ENCODE measurements at places on chromosomes 1 and 21. TPM values are rescaled to one million over a fixed set of nuclear protein-coding genes. Genes with fewer than 3 reads are reported as not detected.

DNA sequence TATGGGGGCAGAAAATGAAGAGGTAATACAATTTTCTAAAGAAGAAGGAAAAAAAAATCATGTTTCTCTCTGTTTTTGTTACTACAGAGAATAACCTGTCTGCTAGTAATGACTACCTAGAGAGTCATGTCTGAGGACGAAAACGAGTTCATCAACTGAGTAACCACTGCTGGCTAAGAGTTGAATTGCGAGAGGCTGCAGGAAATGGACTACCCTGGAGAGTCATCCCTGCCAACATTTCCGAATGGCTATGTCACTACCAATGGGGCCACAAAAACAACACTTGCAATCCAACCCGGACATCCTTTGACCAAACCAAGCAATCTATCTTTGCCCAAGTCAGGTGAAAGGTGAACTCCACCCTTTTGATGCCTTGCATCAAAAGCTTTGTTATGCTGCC, 120.6 kb downstream of the FCRL5 start:
- DNase-seq: no peak

DNA sequence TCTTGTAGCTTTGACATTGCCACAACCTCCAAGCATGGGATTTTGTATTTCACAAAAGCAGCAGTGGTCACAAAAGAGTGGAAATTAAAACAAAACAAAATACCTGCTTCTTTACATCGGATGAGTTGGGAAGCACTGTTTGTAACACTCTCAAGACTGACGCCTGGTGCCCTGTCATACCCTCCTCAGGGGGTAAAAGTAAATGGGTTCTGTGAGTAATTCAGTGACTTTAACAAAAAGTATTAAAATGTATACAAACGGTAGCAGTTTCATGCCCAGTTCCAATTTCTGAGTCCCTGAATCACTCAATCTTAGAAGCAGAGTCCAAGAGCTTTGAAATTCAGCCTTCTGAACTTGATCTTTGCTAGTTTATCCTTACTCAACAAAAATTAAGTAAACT, 152.5 kb downstream of the TIAM1 start:
- no peak for DNase-seq

The HSPB7 gene
- total RNA-seq: not detected

DNA sequence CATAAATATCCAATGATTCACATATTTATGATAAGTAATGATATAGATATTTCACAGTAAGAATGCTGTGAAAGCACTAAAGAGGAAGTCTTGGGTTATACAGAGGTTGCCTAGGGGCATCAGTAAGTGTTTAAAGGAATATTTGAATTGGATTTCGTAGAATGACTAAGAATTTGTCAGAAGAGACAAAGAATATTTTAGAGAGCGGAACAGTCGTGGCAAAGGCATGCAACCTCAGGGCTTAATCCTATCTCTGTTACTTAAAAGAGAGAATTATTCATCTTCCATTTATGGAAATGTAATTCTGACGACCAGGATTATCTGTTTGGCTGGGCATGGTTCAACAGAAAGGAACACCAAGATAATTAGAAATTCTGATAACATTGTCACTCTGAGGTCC, 171.9 kb upstream of the NR5A2 start:
- DNase-seq: no peak

DNA sequence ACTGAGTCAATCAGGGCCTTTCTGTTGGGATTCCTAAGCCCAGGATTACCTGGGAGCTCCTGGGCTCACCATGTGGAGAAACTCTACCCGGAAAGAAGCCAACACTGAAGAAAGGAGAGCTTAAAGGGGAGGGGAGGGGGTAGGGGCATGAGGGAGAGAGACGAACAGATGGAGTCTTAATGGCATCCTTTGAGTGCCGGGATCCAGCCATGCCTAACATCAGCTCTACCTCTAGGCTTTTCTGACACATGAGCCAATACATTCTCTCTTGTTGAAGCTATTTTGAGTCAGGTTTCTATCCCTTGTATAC, 75.0 kb downstream of the NPHP4 start:
- DNase-seq: no peak

GRCh38 chr1:206467915-206468314, 2.4 kb upstream of the IKBKE start:
- no peak for DNase-seq

The IL20 gene
- total RNA-seq: not detected
